Dermis microvascular lymphatic vessel endothelial cell (primary cell): ENCODE measurements at places on chromosomes 6 and 20.

GRCh38 chr20:52240802-52241201 is 49.2 kb upstream of the ZFP64 start:
- DNase-seq: no peak

- no peak for DNase-seq
Measured at GRCh38 chr6:47073125-47074110, 31.3 kb upstream of the ADGRF1 start.

DNA sequence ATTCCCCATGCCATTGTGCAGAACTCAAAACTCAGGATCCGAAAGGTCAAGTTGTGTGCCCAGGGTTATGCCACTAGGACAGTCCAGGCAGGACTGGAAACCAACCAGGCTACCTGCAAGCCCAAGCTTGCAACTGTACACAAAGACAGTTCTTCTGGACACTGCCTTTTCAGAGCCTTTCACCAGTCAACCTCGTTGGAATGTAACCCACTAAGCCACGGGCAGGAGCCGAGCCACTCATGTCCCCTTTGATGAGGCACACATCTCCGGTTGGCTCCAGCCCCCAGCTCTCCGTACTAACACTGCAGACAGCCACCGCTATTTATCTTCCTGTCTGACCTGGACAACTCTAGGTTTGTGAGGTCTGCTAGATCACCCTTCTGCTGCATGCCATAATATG is 62.5 kb downstream of the BMP7 start:
- DNase-seq: no peak

- DNase-seq: no peak
Measured at GRCh38 chr6:156420172-156420993, 356.8 kb upstream of the ARID1B start.

DNA sequence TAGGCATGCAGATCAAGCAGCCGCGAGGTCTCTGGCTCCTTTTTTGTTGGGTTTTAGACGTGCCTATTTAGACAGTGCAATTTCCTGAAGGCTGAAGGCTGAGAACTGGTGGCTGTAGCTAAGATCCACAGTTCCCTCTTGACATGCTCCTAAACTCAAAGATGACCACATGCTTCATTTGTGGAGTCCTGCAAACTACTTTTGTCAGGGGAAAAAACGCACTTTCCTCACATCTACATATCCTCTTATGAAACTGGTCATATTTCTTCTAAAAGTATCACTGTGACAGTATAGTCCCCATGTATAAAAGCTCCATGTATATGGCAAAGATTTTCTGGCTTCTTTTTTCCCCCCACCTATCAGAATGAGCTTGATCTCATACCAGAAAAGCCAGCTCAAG is 30.7 kb downstream of the LYRM4 start:
- DNase-seq: no peak

- DNase-seq: no peak
Measured at GRCh38 chr6:144065213-144065660, 30.1 kb downstream of the SF3B5 start.

DNA sequence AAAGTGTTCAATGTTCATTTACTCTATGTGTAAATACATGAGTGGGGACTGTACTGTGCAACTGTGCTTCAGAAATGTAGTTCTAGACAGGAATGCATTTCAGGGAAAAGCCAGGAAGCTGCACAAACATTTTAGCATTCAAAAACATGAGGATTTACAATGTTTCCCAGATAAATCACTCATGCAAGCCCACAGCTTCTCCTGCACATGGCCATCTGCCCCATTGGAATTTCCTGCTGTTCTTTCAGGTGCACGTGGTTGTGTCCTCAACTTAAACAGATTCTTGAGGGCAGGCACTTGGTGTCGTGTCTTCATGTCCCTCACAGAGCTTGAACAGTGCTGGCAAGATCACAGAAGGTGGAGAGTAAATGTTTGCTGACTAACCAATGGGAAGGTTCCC is 101.5 kb downstream of the UNC5CL start:
- DNase-seq: peak; percentile 36

- no peak for DNase-seq
Measured at GRCh38 chr6:118542184-118542952, 5.7 kb upstream of the PLN start.

- peak; percentile 63 for DNase-seq
Measured at GRCh38 chr6:164415832-164416563, 893.4 kb downstream of the C6orf118 start.

GRCh38 chr20:63978319-63979228 is 868 bp downstream of the SAMD10 start:
- DNase-seq: peak; percentile 39

GRCh38 chr6:24949020-24949569 is 13.3 kb upstream of the RIPOR2 start:
- no peak for DNase-seq

DNA sequence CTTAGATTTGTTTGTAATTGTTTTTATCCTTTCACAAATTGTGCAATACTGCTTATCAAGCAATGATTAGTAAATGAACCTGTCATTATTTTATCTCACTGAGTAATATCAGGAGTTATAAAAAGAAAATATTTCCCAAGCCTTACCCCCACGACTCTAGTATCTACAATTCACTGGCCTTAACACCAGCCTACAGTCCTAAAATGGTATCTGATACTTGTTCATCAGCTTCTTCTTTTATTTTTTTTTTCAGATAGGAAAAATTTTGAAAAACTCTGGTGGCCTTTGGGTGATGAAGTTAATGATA is 160.8 kb upstream of the FOXA2 start:
- DNase-seq: no peak

- DNase-seq: no peak
Measured at GRCh38 chr6:9197726-9198125, 762.4 kb upstream of the SLC35B3 start.
